ENCODE measurements at places on chromosomes 7 and 10.
A peak's percentile ranks its signal among the peaks of the same experiment; 100 is the strongest.

DNA sequence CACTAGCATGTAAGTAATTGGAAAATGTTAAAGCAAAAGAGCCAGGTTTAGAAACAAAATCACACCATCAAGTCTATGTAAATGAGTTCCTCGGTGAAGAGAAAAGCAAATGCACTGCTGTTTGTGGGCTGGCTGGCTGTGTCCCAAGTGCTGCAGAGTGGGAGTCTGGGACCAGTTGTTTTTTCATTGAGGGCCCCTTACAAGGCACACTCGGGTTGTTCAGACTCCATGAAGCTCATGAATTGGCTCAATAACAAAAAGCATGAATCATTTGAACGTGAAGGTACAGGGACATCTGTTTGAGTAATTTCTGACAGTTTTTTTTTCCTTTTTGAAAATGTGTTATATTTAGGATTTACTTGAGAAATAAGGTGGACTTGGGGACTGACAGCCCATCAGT is 28.0 kb downstream of the GRK5 start:
- DNase-seq, result no peak

DNA sequence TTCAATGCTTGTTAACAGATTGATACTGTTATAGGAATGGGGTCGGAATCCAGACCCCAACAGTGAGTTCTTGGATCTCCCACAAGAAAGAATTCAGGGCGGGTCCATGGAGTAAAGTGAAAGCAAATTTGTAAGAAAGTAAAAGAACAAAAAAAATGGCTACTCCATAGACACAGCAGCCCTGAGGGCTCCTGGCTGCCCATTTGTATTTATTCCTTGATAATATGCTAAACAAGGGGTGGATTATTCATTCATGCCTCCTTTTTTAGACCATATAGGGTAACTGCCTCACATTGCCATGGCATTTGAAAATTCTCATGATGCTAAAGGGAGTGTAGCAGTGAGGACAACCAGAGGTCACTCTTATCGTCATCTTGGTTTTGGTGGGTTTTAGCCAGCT is 717.2 kb upstream of the KCND2 start:
- DNase-seq, result no peak

GRCh38 chr10:6383096-6383812 is 180.5 kb downstream of the PFKFB3 start:
- no peak for DNase-seq

- DNase-seq, result no peak
Measured at GRCh38 chr10:1171586-1171985, 115.4 kb downstream of the WDR37 start.

DNA sequence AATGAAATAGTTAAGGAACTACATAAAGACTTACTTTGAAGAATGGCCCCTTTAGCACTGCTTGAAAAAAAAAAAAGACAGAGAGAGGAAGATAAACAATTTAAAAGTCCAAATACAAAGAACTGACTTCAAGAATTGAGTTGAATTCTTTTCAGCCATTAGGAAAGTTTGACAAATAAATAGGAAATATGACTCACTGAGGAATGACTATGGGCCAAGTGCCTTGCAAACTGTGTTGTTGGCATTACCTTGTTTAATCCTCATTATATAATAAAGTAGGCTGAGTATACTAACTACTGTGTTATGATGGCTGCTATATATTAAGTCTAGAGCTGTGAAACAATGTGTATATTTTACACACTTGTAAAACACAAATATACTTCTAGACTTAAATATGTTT is 151.1 kb downstream of the ELMO1 start:
- no peak for DNase-seq

GRCh38 chr10:29041616-29042015 is 247.3 kb upstream of the LYZL1 start:
- DNase-seq, result no peak

GRCh38 chr10:30999070-30999712 is 32.5 kb downstream of the ZNF438 start:
- peak; percentile 56 for DNase-seq

DNA sequence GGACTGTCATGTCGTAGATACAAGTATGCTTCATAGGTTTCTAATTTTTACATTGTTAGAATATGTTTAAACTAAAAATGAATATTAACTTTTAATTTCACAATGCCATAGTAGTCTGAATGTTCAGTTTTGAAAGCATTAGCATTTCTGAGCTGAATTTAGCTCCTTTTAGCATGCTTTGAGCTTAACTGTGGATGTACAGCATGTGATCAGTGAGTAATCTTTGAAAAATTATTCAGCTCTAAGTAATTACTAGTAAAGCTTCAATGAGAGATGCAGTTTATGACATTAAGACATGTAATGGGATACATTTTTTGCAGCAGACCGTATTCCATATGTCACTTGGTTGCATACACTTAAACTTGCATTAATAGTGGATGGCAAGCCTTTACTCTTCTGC is 114.1 kb upstream of the WNT16 start:
- no peak for DNase-seq

- DNase-seq, result no peak
Measured at GRCh38 chr7:141575164-141575563, 24.0 kb downstream of the AGK start.

DNA sequence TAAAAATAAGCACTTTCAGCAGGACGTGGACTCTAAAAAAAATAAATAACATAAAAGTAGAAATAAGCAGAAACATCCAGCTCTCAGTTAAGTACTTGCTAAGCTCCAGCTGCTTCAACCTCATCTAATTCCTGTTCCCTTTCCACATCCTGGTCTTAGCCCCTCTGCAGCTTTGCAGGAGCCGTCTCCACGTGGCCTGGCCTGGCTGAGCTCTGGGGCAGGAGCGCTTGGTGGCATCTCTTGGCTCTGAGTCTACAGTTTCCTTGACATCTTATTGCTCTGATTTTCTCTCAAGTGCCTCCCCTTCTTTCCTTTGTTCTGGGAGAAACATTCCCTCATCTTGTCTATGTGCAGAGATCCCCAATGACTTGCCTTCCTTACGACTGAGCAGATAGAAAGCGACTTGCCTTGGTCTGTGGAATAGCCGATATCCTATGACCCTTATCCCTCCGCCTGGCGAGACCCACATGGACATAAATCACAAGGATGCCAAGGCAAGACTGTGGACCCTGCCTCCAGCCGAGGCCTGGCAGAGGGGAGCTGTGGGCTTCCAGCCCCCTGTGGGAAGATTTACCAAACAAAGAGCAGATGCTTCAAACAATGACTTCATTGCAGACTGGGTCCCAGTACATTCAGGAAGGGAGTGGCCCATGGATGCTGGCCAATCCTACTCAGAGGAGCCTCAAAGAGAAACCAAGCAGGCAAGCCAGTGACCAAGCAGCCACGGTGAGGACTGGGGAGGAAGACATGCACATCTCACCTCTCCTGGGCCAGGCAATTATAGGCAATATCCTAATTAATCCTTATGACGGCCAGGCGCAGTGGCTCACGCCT is 61.9 kb downstream of the SPOCK2 start:
- DNase-seq, result no peak

DNA sequence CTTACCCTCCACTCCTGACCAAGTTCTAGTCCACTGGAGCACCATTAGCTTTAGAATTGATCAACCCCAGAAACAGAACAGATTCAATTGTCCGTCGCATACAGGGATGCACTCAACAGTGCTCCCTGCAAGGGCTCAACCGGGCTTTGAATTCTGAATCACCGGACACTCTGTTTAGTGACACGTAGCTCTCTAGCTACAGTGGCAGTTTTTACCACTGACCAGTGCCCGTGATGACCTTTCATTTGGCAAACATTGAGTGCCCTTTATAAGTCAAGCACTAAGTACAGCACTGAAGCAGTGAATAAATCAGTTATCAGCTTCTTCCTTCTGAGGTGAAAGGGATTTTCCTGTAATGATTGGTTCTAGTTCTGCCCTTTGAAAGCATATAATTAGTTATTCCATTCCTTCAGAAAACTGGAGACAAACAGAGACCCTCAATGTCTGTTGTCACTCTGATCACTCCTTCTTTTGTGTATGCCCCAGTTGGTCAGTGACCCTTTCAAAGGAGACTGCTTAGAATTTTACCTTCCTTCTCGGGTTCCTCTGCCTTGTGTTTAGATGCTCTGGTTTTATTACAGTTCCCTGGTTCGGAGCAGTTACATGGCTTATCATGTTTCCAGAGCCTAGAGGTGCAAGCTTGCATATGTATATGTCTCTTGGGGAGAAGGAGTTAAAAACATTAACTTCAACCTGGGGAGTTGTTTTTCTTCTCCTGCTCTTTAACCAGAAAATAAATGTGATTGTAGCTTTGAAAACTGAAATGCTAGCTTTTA is 68.9 kb downstream of the ZNF365 start:
- DNase-seq, result no peak

GRCh38 chr7:94907026-94907810 is at the start of gene PPP1R9A:
Gene PPP1R9A, plus strand, starts transcription at chr7:94907594. Its CDS starts 2,520 bp downstream, at chr7:94910114.
- no peak for DNase-seq

- no peak for DNase-seq
Measured at GRCh38 chr7:115359955-115360354, 438.1 kb downstream of the MDFIC start.

DNA sequence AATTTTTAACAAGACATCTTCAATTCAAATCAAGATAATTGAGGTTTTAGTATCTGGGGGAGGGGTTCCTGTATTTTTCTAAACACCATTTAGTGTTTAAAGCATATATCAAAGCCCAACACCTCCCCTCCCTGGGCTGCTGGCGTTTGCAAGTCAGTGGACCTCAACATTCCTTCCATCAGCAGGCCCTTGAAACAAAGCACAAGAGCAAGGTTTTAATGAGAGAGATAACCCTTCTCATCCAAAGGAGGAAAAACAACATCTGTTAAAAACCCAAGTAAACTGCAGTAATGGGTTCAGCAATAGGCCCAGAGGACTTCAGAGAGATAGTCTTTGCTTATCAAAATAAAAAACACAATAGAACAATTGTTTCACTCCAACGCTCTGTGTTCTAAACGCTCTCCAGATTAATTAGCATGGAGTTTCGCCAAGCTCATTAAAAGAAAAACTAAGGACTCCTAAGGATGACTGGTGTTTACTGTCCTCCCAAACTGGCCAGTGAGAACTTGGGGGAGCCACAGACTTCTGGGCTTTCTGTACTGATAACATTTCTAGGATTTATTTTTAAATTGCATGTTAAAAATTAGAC is 2.5 kb downstream of the JCAD start:
- DNase-seq, result no peak

DNA sequence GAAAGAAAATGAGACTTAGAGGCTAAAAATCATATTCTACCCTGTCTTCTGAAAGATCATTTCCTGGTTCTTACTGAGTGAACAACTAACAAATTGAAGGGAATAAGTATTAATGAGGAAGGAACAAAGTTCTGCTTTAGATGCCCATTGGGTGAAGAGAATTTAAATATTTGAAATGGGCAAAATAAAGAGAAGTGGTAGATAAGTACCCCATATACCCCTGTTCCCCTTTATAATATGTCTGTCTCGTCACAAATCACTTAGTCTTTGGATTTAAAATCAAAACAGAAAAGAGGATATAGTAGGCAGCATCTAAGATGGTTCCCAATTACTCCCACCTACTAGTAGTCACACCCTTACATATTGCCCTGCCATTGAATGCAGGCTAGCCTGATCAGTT is 13.2 kb downstream of the TES start:
- DNase-seq, result no peak

DNA sequence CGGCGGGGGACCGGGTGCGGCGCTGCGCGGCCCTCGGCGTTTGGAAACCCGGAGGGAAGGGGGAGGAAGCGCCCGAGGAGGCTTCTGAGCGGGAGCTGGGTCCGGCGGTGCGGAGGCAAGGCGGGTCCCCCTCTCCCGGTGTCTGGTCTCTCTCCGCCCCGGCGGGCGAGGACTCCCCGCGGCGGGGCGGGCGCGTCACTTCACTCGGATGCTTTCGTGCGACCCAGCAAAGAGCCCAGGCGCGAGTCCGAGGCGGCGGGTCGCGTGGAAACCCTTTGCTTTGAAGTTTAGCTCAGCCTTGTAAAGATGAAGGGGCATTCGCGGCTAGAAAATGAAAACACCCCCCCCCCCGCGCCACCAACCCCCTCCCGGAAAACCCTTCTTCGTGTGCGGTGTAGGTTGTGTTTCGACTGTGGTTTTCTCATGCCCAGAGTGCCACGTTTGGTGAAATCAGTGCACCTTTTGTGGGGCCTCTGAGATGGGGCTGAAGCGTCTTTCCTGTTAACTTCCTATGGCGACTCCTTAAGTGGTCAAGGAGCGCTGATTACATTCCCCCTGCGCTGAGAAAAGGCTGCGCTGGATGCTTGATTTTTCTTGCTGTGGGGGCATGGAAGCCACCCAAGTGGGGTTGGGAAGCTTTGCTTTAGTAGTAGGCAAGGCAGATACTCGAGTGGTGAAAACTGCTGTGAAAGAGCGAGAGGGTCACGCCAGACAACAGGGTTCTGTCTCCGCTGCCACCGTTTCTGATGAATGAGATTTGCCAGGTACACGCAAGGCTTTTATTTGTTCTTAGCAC is 876 bp downstream of the GNAI1 start:
- DNase-seq, result no peak

DNA sequence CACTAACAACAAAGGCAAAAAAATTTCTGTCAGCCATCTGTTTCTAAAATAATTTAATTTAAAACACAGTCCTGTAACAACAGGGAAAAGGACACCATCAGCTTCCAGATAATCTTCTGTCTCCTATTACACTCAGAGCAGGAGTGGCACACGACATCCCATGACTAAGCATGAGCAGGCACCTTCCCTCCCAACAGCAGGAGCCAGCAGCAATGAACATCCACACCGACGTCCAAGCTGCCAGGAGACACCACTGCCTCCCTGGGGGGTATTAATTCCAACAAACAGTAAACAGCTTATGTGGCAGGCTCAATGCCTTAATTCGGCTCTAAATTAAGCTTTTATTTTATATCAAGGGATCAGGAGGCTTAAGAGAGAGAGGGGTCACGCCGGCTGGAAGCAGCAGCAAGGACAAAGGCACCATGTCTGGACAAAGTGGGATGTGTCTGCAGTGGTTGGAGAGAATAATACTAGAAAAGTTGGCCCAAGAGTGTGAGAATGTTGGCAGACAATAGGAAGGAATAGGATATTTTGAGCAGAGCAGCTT is 45.7 kb downstream of the KIAA1549 start:
- DNase-seq, result peak; percentile 79

DNA sequence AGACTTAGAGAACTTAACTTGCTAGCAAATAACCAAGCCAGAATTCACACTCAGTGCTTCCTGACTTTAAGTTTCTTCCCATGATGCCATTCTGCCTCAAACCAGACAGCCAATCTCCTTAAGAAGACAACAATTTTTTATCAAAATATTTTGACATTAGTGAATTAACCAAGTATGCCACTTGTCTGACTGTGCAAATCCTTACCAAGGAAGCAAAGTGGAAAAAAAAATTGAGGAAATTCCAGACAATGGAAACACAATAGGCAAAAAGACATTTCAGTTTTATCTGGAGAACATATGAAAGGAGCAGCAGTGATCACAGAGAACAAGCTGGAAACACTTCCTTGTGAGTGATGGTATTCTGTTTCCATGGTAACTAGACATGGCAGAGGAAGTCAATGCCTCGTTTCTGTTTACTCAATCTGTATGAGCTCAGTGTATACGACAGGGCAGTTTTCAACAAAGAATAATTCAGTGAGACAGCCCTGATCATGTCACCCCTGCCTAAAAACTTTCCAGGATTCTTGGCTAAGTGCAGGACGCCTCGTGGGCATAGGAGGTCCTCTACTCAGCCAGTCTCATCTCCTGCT is 114.2 kb downstream of the DYNC1I1 start:
- DNase-seq, result no peak

GRCh38 chr7:97770850-97771249 is 39.0 kb downstream of the TAC1 start:
- DNase-seq, result no peak

Data from HFF-Myc (cell line).